Naive thymus-derived CD8-positive, alpha-beta T cell (primary cell): ENCODE measurements at places on chromosomes 3 and 15. TPM values are rescaled to one million over a fixed set of nuclear protein-coding genes. Genes with fewer than 3 reads are reported as not detected.
A peak's percentile ranks its signal among the peaks of the same experiment; 100 is the strongest.

Gene CELF6
- not detected for polyA plus RNA-seq

Gene ISL2
- polyA plus RNA-seq: not detected

Gene KBTBD13
- polyA plus RNA-seq: not detected

GRCh38 chr3:16329036-16329825 lies 64.2 kb downstream of the OXNAD1 start:
- H3K27me3 ChIP-seq: no peaks in the 10 kb centered on the region
- no peak for DNase-seq
- H3K4me1 ChIP-seq: peaks cover 32% of the 10 kb centered on the region
- H3K27ac ChIP-seq: peak overlapping the region; percentile 41

Gene SNTN
- not detected for polyA plus RNA-seq

DNA sequence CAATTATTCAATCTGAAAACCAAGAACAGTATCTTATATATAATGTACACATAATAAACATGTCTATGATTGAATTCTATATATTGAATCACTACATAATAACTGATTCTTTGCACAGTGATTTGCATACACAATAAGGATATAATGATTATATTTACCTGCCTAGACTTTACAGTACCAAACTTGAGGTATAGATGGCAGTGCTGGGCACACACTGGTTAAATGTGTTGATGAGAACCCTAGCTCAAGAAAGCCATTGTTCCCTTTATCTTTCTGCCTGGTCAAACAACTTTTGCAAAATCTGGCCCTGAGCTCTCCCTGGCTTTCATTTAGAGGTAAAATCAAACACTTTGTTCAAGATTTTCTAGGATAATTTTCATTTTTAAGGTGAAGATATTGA lies 697.7 kb downstream of the TUSC7 start:
- no peaks in the 10 kb centered on the region for H3K4me1 ChIP-seq
- DNase-seq: no peak
- H3K27me3 ChIP-seq: no peaks in the 10 kb centered on the region
- H3K36me3 ChIP-seq: no peaks in the 10 kb centered on the region
- H3K4me3 ChIP-seq: no peak overlapping the region

GRCh38 chr3:15299036-15299435 lies 33.4 kb downstream of the SH3BP5 start:
- no peak overlapping the region for H3K27ac ChIP-seq
- no peak for DNase-seq

- peaks cover 4% of the 10 kb centered on the region for H3K4me1 ChIP-seq
- H3K36me3 ChIP-seq: no peaks in the 10 kb centered on the region
These were observed 104.7 kb downstream of the EPHB1 start for GRCh38 chr3:134899786-134900185.

Gene ACTC1
- not detected for polyA plus RNA-seq

DNA sequence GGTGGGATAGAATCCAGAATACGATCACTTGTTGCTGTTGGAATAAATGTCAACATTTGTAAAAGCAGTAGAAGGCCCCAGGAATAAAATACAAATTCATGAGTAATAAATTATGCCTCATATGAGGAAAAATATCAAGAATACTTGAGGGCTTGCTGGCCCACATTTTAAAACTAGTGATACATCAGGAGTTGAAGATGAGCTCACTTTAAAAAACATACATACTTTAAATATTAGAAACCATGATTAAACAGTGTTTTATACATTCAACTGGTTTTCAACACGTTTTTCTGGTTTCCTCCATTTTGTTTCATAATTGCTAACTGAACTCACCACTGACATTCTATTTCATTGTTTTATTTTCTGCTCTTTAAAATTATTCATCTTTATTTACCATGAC lies 141.4 kb downstream of the TFG start:
- H3K36me3 ChIP-seq: no peaks in the 10 kb centered on the region
- peaks cover 2% of the 10 kb centered on the region for H3K4me1 ChIP-seq

GRCh38 chr3:11168881-11169805 lies 14.8 kb downstream of the HRH1 start:
- H3K4me1 ChIP-seq: no peaks in the 10 kb centered on the region
- DNase-seq: no peak
- no peak overlapping the region for H3K27ac ChIP-seq
- no peak overlapping the region for H3K4me3 ChIP-seq
- H3K27me3 ChIP-seq: no peaks in the 10 kb centered on the region
- H3K36me3 ChIP-seq: no peaks in the 10 kb centered on the region

DNA sequence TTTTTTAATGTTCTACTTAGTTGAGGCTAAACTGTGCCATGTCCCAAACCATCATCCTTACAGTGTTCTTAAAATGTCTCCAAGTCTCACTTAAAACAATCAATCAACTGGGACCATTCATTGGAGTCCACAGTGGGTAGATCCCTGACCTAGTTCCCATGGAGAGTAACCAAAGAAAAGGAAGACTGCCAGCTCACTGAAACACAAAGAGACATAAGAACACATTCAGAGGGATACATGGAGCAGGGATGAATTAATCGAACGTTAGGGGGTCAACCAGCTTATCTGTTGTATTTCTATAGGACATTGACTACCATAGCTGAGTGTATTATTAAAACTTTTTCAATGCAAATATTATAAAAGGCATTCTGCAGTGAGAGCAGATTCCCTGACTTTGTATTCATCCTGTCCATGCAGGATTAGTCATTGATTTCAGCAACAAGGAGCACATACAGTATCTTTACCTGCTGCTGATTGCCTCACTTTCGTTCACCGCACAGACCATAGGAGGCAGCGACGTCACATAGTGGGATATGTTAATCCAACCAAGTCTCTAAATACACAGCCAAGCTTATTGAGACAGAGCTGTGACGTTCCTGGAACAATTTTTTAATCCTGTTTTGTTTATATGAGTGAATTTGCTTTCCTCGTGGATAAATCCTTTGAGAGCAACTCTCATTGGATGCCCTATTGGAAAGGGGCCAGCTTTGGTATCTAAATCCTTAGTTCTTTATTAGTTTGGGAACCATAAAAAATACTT lies 364.9 kb upstream of the RBMS3 start:
- DNase-seq: no peak
- peaks cover 7% of the 10 kb centered on the region for H3K27me3 ChIP-seq
- H3K27ac ChIP-seq: no peak overlapping the region
- H3K36me3 ChIP-seq: no peaks in the 10 kb centered on the region

DNA sequence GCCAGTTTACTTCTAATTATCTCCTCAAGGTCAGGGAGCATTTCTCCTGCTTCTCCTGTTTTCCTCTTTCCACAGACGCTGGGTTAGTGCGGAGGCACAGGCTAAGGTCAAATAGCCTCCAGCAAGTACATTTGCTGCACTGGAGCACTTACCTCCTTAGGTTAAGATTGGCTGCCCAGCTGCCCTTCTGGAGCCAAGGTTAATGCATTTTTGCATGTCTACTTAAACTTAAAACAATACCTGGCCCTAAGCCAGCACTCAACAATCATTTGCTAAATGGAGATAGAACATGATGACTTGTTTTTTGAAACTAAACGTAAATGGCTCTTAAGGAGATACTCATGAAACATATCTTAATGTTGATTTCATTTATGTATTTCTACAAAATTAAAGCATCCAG lies 83.5 kb downstream of the SSR3 start:
- no peak for DNase-seq
- H3K36me3 ChIP-seq: no peaks in the 10 kb centered on the region
- peaks cover 3% of the 10 kb centered on the region for H3K27me3 ChIP-seq
- peaks cover 3% of the 10 kb centered on the region for H3K4me1 ChIP-seq
- H3K4me3 ChIP-seq: no peak overlapping the region
- H3K27ac ChIP-seq: no peak overlapping the region

Gene SPATA12
- not detected for polyA plus RNA-seq

DNA sequence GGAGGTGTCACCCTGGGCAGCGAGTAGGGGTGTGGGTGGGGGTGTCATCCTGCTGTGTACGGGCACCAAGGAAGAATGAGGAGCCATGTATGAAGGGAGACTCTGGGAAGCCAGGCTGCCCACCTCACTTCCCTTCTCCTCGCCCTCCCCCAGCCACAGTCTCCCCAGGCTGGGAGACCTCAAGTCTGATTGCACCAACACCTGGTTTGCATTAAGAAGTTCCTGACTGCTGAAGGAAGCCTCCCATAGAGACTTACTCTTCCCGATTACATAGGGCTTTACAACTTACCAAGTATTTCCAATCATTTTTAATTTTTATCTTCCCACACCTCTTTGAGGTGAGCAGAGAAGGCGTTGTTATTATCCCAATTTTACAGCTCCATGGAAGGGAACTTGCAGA lies 29.5 kb upstream of the SMAD3 start:
- no peak overlapping the region for H3K27ac ChIP-seq
- no peaks in the 10 kb centered on the region for H3K36me3 ChIP-seq
- H3K4me1 ChIP-seq: peaks cover 46% of the 10 kb centered on the region
- no peak for DNase-seq
- H3K27me3 ChIP-seq: no peaks in the 10 kb centered on the region
- no peak overlapping the region for H3K4me3 ChIP-seq

- H3K4me1 ChIP-seq: peaks cover 46% of the 10 kb centered on the region
- no peak for DNase-seq
- peaks cover 12% of the 10 kb centered on the region for H3K36me3 ChIP-seq
- no peak overlapping the region for H3K4me3 ChIP-seq
- no peak overlapping the region for H3K27ac ChIP-seq
These were observed 107.0 kb downstream of the TCF12 start for GRCh38 chr15:57025264-57025926.

Gene HHLA2
- polyA plus RNA-seq: not detected

DNA sequence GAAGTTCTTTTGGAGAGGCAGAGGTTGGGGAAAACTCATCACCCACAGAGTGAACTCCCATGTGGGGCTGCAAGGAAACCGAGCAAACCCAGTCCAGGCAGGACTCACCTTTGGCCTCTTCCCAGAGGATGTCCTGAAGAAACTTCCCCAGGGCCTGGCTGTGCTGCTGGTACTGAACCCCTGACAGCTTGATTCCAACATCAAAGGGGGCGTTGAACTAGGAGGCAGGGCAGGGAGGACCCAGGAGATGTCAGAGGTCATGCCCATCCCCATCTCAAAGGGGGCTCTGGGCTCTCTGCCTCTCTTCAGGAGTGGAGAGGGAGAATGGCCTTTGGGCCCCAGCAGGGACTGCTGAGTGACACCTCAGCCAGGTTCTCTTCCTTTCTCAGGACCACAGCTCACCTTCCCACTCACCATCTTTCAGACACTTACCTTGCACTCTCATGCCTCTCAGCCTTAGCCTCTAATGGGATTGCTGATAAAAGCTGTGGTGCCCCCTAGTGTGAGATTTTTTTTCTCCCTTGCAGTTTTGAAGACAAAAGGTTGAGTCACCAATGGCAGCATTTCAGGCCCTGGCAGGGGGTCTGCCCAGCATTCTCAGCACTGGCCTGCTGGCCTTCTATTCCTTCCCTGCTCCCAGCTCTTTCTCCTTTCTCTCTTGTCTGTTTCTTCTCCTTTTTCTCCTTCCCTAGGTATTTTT lies 6.0 kb downstream of the GHRL start:
- H3K4me3 ChIP-seq: no peak overlapping the region
- peaks cover 1% of the 10 kb centered on the region for H3K36me3 ChIP-seq
- no peak overlapping the region for H3K27ac ChIP-seq
- H3K4me1 ChIP-seq: peaks cover 13% of the 10 kb centered on the region
- no peaks in the 10 kb centered on the region for H3K27me3 ChIP-seq

DNA sequence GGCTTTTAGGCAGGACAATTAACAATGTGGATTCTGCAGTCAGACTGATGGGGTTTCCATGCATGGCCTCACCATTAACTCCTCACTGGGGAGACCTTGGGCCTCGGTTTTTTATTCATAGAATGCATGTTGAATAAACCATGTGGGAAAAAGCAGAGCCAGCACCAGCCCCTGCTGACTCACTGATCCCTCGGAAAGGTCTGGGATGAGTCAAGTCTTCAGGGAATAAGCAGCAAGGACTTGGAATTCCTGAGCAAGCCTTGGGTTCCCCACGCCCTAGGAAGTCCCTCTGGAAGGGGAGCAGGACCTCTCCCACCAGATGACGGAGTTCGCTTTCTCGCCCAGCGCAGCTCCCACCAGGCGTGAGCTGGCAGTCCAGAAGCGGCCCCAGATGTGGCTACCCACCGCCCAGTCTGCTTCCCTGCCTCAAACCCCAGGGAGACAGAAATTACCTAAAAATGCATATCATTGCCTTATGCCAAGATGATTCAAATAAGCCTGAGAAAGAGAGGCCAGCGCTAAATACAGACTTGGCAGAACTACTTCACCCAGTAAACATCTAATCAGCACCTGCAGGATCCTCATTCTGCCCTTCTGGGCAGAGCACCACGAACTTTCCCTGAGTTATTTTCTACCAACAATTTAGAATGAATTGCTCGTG lies 45.4 kb downstream of the BTD start:
- peak overlapping the region; percentile 67 for H3K4me3 ChIP-seq
- H3K27ac ChIP-seq: peak overlapping the region; percentile 18
- peaks cover 5% of the 10 kb centered on the region for H3K27me3 ChIP-seq
- DNase-seq: no peak
- peaks cover 43% of the 10 kb centered on the region for H3K4me1 ChIP-seq

DNA sequence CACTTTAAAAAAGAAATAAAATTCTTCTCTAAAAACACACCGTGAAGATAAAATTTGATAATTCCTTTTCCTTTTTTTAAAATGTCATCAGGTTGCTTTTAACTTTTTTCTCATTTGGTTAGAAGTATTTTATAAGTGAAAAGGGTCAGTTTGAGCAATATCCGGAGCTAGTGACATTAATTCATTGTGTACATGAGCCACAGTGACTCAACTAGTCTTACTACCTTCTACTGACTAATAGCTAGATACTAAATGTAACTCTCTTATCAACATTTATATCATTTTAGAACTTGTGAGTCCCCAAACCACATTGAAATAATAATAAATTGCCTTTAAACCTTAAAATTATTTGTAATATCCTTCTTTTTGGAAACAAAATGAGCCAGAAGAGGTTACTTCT lies 101.2 kb upstream of the ZBTB20 start:
- peaks cover 4% of the 10 kb centered on the region for H3K36me3 ChIP-seq
- no peak overlapping the region for H3K4me3 ChIP-seq

Gene CRABP1
- not detected for polyA plus RNA-seq

DNA sequence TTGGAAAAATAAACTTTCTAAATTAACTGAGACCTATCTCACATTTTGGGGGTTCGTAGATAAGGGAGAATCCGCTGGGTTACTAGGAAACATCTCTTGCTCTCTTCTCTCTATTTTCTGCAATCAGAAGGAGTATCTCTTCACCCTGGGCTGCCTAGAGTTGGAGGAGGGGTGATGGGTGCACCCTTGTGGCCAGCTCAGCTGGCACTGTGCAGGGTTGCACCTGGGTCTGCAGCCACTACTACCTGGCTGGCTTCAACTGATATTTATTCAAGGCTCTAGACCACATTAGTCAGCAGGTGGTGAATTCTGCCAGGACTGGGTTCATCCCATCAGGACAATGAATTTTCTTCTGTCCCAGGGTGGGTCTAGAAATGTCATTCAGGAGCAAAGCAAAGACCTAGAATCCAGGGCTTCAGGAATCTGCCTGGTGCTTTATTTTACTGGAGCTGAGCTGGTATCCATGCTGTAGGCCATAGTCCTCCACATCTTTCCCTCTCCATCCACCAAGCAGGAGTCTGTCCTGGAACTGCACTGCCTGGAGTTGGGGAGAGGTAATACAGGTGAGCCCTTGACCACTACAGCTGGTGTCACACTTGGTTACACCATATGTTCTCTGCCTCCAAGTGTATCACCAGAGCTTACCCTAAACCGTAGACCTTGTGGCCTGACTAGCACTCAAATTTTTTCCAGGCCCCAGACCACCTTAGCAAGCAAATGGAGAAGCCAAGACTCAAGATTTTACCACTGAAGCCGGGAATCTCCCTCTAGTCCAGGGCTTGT lies 14.0 kb downstream of the OR5K4 start:
- no peak overlapping the region for H3K4me3 ChIP-seq
- no peaks in the 10 kb centered on the region for H3K4me1 ChIP-seq
- H3K36me3 ChIP-seq: no peaks in the 10 kb centered on the region
- H3K27ac ChIP-seq: no peak overlapping the region
- H3K27me3 ChIP-seq: no peaks in the 10 kb centered on the region

GRCh38 chr15:37246065-37246464 lies 145.7 kb upstream of the MEIS2 start:
- H3K27ac ChIP-seq: no peak overlapping the region
- no peak for DNase-seq
- H3K4me3 ChIP-seq: no peak overlapping the region
- H3K36me3 ChIP-seq: no peaks in the 10 kb centered on the region
- H3K27me3 ChIP-seq: no peaks in the 10 kb centered on the region
- H3K4me1 ChIP-seq: no peaks in the 10 kb centered on the region

Gene XCR1
- polyA plus RNA-seq: not detected
